NCI-H2171 (cell line): ENCODE measurements at places on chromosomes 7 and 10.

- no peak for DNase-seq
These were observed 23.8 kb downstream of the PODXL start for GRCh38 chr7:131532570-131533091.

- no peak for DNase-seq
These were observed 65.6 kb upstream of the CTBP2 start for GRCh38 chr10:125226005-125226404.

- DNase-seq, result no peak
These were observed 4.7 kb upstream of the ABLIM1 start for GRCh38 chr10:114662646-114663217.

GRCh38 chr10:112202561-112203241, 19.1 kb upstream of the GPAM start:
- DNase-seq, result no peak

DNA sequence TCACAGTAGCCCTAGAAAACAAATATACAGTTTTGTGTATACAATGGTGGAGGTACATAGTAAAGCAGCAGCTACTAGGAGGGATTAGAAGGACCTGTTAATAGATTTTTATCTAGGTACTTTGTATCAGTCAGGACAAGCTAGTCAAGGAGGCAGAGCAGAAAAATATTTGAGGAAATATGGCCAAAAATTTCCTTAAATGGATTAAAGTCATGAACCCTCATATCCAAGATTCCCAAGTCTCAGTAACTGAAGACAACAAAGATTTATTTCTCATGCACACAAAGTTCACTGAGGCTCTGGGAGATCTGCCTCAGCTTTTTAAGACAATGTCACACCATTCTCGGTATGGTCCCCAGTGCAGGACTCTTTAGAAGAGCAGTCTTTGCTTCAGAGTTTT, 28.1 kb upstream of the ARMC3 start:
- no peak for DNase-seq

GRCh38 chr10:3861795-3862194, 76.8 kb upstream of the KLF6 start:
- no peak for DNase-seq

- DNase-seq, result peak; percentile 25
These were observed 639 bp downstream of the DYDC2 start for GRCh38 chr10:80356989-80357850.

DNA sequence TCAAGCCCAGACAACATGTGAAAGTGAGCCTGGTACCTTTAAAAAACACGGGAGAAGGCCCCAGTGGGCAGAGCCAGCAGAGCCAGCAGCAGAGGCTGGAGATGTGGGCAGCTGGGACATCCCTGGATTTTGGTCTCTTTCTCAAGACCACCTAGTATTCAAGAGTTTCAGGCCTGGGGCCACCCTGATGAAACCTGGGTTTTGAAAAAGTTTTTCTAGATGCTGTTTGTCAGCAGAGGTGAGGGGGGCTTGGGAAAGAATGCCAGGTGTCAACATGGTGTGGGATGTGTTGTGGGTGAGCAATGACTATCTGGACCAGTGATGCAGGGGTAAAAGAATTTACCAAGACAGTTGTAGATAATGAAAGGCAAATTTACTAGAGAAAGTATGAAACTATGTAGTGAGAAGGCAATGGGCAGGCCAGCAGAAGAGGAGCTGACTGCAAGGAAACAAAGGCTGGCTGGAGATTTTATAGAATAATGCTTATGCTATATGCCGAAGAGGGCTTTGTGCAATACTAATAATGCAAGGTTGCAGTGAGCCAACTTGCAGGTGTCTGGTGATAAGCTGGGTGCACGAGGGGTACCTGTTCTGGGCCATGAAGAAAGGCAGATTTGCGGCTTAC, 28.1 kb upstream of the PLEKHA1 start:
- DNase-seq, result no peak

DNA sequence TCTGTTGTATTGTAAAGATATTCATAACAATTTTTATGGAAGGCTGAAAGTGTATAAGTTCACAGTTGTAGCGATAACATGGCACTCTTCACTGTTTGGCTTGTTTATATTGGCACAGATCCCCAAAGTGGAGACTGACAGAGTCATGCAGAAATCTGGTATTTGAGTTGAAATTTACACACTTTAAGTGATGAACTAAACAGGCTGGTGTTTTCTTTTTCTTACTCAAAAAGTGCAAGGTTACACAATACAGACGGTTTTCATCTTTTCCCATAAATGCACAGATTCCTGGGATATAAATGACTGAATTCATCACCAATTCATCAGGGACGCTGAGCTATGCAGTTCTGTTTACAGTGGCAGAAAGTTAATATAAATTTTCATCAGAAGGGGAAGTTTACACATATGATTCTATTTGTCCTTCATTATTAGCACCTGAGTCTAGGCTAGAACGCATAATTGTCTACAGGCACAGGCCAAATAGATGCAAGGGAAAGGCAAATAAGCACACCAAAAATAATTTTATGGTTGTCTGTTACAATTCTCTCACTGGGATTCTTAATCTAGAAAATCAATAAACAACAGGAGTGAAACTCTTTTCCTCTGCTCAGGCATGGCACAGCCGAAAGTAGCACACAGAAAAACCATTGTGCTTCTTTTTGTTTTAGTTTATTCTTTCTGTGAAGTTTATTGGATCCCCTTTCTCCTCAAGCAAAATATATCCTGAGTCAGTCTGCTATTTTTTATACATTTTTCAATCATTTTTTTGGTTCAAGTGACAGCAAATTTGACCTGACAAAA, 88.0 kb downstream of the FOXP2 start:
- no peak for DNase-seq

DNA sequence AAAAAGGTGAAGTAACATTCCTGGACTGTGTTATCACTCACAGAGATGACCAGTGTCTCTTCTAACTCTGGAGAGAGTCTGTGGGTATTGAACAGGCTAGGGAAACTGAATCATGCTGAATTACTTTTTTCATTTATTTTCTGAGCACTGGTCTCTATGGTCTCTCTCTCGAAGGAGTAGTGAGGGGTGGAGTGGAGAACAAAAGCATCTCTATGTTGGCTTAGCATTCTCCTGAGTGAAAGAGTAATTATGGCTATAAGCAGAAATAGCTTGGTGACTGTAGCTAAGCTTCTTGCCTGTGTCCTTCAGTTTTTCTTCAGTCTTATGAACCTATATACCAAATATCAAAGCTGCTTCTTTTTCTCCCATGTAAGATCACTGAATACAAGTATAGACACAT, 64.6 kb upstream of the PTN start:
- no peak for DNase-seq

DNA sequence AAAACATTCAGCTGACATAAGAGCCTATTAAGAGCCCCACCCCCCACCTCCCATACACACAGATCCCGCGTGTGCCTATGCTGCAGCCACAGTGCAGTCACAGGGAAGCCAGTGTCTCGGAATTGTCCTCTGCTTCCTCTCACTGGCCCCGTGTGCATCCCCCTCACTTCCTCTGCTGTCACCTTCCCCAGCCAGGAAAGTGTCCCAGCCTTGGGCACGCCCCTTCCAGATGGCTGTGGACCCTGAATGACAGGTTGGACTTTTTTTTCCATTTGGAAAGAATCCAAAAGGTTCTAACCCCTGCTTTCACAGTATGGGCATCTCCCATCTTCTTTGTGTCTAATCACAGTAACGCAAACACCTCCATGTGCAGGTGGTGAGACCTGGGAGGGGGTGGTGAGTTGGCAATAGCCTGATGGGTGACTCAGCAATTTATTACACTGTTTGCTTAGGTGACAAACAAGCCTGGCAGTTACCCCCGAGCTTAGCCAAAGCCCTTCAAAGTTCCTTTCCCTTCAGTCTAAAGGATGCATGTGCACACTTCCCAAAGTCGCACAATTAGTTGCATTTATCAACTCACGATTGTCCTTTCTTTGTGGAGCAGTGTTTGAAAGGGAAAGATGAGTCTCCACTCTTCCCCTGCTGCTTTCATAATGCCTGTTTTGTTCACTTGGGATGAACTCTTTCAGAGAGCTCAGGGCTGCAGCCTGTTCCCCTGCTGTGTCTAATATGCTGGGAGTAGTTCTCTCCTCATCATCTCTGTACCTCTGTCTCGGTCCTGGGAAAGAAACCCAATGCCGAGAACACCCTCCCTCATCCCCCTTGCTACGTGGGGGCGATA, 67.5 kb upstream of the EFCAB10 start:
- DNase-seq, result peak; percentile 95

DNA sequence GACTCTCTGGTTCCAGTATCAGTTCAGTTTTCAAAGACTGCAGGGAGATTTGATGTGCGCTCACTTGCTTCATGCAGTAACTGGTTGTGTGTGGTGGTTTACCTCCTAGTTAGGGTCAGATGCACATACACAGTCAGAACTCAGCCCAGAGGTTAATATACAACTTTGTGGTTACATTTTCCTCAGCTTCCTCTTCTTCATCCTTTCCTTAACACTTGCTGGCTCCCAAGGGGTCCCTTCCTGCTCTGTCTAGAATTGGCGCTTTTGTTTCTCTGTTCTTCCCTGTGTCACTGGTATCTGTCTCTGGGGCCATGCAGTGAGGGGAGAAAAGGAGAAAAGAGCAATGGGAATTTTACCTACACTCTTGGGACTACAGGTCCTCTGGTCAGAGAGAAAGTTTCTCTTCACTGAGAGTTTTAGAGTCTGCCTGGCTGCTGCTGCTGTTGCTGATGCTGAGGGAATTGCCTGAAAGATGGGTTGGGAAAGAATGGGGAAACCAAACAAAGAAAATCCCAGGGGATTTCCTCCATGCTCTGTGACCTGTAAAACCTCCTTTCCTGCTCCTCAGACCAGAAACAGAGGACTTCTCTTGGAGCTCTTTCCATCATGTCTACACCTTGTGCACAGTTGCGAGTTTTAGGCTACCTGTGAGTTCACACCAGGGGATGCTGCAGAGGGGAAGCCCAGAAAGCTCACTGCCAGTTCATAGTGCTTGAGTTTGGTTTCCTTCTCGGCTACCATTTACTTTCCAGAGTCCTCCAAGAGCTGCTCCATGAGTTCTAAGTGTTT, 74.6 kb downstream of the WDFY4 start:
- no peak for DNase-seq

DNA sequence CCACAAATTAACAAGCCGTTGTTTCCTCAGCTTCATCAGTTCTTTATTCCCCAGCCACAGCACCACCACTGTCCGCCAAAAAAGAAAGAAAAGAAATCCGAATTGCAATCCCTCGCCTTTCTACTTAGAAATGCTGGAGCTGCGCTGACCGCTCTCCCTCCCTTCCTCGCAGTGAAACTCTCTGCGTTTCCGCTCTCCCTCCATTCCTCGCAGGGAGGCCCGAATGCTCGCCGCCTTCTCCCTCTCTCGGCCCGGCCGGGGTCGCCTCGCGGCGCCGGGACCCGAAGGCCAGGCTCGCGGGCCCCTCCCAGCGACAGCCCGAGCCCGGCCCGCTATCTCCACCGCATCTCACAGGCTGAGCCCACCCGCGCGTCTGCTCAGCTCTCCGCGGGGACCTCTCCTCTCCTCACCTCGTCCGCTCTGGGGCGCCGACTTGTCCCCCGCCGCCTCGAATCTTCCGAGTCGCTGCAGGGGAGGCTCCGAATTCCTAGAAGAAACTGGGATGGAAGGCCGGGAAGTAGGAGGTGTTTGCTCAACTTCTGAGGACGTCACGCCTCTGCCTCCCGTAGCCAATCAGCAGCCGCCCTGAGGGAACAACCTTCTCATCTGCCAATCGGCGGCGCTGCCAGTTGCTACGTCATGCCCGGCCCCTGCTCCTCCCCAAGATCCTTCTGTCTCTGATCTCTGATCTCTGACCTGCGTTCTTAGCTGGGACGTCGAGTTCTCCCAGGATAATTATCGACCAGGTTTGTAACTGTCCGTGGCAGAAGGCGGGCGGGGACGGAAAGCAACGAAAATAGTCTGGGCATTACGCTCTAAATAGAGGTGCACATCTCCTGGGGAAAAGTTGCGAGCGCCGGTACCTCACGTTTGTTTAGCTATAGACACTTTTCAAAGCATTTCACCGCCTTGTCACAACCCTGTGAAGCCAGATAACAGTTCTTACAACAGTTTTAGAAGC, at the start of gene AASS:
Gene AASS, minus strand, starts transcription at position 499 of the 961 bp plus-strand sequence. CDS start 10,523 bp downstream, outside the sequence.
- DNase-seq, result peak; percentile 88

DNA sequence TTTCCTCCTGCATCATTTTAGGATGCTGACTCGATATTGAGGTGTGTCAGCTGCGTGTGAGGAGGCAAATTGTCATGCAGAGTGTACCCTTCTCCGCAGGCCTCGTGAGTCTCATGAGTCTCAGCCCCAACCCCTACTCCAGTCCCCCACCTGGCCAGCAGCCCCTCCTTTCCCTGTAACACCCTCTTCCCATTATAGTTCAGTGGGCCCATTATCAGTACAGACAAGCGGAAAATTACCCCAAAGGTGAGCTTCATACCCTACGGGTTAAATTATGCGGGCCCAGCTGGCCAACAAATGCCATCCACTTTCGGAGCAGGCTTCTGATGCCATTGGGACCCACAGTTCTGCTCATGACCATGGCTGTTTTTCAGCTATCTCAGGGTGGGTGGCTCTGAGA, 25.2 kb downstream of the SFTPD start:
- no peak for DNase-seq

DNA sequence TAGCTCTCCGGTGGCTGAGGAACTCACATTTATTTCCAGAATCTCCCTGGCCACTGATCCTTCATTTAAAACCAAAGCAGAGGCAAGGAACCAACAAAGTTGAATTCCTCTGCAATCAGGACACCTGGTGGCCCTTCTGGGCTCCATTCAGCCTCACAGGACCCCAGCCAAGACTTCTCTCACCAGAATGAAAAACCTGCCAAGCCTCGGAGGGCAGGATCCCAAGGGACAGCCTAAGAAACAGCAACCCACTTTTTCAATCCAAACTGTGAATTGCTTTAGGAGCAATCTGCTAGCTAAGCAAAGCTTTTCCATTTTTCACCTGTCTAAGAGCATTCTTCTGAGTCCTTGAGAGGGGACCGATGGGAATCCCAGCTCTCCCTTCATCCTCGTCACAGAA, 34.6 kb downstream of the OAT start:
- DNase-seq, result peak; percentile 17

- DNase-seq, result no peak
These were observed 12.5 kb upstream of the LIPK start for GRCh38 chr10:88693392-88694020.

DNA sequence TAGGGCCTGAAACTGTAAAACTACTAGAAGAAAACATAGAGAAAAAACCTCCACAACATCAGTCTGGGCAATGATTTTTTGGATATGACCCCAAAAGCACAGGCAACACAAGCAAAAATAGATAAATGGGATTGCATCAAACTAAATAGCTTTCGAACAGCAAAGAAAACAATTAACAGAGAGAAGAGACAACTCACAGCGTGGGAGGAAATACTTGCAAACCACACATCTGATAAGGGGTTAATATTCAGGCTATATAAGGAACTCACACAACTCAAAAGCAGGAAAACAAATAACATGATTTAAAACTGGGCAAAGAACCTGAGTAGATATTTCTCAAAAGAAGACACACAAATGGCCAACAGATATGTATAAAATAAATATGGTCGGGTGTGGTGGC, 7.7 kb upstream of the GSTK1 start:
- no peak for DNase-seq

DNA sequence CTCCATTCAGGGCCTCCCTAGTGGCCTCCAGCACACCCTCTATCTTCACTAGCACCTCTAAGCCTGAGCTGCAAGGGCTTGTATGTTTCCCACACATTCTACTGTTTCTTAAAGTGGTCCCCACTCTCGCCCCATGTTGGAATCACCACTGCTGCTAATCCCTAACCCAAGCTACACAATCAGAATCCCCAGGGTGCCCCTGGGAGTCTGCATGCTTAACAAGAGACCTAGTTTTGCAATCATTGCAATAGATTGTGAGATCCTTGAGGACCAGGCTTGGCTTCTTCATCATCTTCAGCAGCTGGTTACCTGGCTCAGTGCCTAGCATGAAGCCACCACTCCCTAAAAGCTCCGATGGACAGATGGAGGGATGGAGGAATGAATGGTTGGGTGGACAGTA, 113.9 kb downstream of the MYOF start:
- DNase-seq, result no peak

- no peak for DNase-seq
These were observed 2.4 kb upstream of the PKD1L1 start for GRCh38 chr7:47950714-47951113.
